ENCODE measurements at places on chromosomes 13 and 19. TPM values are rescaled to one million over a fixed set of nuclear protein-coding genes. Genes with fewer than 3 reads are reported as not detected.

Gene UPK1A
- not detected for total RNA-seq

Gene NCR1
- total RNA-seq = not detected

Gene ADM5
- total RNA-seq = 0.40 TPM

DNA sequence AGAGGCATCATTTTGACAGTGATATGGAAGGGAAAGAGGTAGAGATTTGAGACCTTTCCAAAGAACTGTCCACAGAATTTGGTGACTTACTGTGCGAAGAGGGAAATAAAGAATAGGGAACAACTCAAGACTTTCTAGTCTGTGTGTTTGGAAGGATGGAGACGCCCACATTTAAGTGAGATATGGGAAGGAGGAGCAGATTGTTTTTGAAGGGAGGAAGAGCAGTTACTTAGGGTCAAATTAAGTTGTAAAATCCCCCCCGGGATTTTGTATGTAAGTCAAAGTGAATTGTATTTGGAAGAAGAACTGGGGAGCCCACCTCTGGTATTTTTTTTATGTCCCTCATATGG is 1.2 kb downstream of the USPL1 start:
- DNase-seq = no peak

DNA sequence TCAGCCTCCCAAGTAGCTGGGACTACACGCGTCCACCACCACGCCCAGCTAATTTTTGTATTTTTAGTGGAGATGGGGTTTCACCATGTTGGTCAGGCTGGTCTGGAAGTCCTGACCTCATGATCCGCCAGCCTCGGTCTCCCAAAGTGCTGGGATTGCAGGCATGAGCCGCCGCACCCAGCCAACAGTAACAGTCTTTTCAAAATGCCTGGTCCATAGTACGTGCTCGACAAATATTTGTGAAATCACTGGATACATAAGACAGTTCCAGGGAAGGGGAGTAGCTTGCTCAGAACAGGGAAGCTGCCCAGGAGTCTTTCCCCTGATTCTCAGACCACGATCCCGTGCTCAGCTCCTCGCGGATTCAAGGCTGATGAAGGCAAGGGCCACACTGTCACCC is 30.5 kb downstream of the CACNG6 start:
- no peak for DNase-seq

GRCh38 chr13:44667943-44668342 is 91.8 kb upstream of the TSC22D1 start:
- DNase-seq = no peak

DNA sequence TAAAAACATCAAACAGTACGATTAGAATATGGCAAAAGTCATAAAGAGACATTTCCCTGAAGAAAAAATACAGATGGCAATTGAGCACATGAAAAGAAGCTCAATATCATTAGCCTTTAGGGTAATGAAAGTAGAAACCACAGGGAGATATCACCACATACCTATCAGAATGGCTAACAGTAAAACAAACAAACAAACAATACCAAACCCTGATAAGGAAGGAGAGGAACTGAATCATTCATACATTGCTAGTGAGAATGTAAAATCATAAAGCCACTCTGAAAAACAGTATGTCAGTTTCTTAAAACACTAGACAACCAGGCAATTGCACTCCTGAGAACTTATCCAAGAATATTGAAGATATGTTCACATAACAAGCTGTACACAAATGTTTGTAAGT is 1342.5 kb upstream of the SLC10A2 start:
- DNase-seq = no peak

DNA sequence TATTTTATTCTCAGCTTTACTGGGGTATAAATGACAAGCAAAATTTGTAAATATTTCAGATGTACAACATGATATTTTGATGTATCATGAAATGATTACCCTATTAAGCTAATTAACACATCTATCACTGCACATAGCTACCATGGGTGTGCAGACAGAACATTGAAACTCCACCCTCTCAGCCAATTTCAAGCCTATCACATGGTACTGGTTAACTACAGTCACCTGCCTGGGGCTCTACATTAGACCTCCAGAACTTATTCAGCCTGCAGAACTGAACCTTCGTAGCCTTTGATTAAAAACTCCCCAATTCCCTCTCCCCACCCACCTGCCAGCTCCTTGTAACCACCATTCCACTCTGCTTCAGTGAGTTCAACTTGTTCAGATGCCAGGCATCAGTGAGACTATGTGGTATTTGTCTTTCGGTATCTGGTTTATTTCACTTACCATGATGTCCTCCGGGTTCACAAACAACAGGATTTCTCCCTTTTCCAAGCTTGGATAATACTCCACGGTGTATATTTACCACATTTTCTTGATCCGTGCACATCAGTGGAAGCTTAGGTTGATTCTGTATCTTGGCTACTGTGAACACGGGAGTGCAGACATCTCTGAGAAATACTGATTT is 19.2 kb downstream of the RAB20 start:
- no peak for DNase-seq

GRCh38 chr19:19670070-19670551 is 1.5 kb downstream of the ZNF101 start:
- no peak for DNase-seq

GRCh38 chr13:114315074-114315785 is 927 bp downstream of the CHAMP1 start:
- no peak for DNase-seq

DNA sequence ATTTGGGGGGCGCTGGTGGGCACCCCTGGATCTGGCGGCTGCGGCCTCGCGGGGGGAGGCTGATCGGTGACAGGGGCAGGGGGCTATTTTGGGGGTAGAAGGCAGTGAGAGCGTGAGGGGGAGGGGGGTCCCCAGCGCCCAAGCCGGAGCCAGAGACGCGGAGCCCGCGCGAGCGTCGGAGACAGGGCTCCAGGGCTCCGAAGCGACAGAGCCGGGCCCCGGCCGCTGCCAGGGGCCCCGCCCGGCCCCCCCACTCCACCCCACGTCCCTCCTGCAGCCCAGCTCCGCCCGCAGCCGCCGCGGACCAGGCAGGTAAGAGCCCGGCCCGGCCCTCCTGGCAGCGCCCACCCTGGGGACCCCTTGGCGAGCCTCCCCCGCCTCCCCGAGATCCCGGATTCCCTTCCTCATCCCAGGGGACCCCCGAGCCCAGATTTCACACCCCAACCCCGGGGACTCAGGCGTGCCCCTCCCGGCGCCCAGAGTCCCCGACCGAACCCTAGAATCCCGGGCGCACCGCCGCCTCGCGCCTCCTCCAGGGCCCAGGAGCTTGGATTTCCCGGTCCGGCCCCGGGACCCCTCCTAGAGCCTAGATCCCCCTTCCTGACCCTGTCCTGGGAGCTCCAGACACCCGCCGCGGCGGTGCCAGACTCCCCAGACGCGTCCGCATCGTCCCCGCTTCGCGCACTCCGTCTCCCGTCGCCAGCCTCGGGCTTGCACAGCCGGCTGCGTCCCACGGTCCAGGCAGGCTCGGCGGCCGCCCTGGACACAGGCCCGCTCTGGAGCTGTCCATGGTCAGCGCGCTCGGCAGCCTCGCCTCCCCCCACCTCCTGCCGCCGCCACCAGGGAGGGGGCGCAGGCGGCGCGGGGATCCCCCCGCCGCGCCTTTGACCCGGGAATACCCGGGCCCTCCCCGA is at the start of gene PPFIA3:
Gene PPFIA3 (plus strand): TSS at position 134 of the 914 bp plus-strand sequence. CDS start 8,330 bp downstream, outside the sequence.
- no peak for DNase-seq
